Stimulated activated CD4-positive, alpha-beta T cell treated with anti-CD3 and anti-CD28 coated beads, Interleukin-2, amount 100 ng/mL, for 24 hours (primary cell): ENCODE measurements at places on chromosomes 1 and 21.

DNA sequence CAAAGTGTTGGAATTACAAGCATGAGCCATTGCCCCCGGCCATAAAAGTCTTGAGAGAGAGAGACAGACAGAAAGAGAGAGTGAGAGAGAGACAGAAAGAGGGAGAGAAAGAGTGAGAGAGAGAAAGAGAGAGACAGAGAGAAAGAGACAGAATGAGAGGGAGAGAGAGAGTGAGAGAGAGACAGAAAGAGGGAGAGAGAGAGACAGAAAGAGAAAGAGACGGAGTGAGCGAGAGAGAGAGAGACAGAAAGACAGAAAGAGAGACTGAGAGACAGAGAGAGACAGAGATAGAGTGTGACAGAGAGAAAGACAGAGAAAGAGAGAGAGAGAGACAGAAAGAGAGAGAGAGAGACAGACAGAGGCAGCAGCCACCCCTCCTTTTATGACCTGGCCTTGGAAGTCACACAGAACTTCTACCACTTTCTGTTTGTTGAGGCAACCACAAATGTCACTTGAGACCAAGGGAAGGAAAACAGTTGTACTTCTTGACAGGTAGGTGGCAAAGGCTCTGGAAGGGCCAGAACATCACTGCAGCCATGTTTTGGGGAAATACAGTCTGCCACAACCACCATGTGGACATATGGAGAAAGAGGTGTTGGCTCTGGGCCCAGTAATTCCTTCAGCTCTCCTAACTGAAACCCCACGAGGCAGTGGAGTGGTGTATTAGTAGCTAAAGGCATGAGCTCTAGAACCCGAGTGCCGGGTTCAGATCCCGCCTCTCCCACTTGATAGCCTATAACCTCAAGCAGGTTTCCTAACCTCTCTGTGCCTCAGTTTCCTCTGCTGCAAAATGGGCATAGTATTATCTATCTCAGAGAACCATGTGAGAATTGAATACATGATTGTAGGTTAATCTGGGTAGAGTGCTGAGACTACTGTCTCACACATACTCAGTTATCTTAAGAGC is 50.6 kb downstream of the TNFRSF8 start:
- DNase-seq = no peak

DNA sequence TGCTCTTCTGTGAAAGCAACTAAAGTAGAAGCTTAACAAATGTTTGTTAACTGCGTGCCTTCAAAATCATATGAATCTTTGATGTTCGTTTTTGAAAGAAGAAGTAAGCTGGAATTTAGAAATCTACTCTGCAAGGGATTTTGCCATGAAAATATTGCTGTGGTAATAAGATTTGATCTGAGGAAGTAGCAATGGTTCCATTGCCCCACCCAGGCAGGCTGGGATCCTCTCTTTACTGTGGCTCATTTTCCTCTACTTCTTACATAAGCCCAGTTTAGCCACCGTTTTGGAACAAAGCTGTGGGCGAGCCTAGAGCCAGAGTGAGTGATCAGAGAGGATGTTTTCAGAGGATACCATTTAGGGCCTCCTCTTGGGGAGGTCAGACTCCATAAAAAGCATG is 20.3 kb upstream of the PTGFRN start:
- DNase-seq = no peak

DNA sequence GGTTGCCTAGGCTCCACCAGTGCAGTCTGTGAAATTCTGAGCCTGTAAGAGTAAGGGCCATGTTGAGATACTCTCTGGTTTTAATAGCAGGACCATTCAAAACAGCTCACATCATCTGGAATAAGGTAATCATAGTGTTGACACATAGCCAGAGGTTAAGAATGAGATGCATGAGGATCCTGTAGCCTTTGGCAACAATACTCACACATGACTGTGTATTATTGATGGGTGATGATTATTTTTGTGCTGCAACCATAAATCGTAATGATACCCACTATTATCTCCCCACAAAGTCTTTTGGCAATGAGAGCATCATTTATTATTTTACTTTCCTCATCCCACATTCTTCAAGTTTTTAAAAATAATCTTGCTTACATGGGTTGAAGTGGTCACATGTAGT is 35.5 kb downstream of the KCNK2 start:
- no peak for DNase-seq

GRCh38 chr1:178752891-178753290 is 27.8 kb downstream of the RALGPS2 start:
- no peak for DNase-seq

- no peak for DNase-seq
Measured at GRCh38 chr1:180930687-180931086, 18.0 kb downstream of the KIAA1614 start.

- DNase-seq = no peak
Measured at GRCh38 chr1:115428676-115429075, 90.6 kb upstream of the NGF start.

- peak; percentile 65 for DNase-seq
Measured at GRCh38 chr1:67683766-67684525, 1.1 kb upstream of the GADD45A start.

- no peak for DNase-seq
Measured at GRCh38 chr21:39612233-39613040, at the start of gene B3GALT5. TSS of gene B3GALT5 (plus strand) at chr21:39612940. CDS start at chr21:39660560, 47,620 bp downstream.

DNA sequence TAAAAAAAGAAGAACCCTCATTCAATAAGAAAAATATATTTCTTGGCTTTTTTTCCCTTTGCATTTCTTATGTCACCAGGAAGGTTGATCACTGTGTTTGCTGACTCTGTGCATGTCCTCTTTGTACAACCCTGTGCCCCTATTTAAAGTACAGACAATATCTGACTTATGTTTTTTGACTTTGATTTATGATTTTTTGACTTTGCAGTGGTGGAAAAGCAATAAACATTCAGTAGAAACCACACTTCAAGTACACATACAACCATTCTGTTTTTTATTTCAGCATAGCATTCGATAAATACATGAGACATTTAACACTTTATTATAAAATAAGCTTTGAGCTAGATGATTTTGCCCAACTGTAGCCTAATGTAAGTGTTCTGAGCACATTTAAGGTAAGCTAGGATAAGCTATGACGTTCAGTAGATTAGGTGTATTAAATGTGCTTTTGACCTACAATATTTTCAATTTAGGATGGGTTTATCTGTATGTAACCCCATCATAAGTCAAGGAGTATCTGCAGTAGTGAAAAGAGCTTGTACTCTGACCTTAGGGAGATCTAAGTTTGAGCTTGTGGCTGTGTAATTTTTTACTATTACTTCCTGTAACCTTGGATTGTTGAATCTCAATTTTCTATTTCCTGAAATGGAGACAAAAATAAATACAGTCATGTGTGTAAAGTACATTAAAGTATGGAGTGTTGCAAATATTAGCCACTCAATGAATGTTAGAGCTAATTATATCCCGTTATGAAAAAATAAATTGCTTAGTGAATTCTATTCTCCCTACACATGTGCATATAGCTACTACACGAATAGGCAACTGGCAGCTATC is 1.2 kb downstream of the RNASEL start:
- DNase-seq = no peak

- no peak for DNase-seq
Measured at GRCh38 chr1:44300852-44301251, 54.2 kb downstream of the ERI3 start.

DNA sequence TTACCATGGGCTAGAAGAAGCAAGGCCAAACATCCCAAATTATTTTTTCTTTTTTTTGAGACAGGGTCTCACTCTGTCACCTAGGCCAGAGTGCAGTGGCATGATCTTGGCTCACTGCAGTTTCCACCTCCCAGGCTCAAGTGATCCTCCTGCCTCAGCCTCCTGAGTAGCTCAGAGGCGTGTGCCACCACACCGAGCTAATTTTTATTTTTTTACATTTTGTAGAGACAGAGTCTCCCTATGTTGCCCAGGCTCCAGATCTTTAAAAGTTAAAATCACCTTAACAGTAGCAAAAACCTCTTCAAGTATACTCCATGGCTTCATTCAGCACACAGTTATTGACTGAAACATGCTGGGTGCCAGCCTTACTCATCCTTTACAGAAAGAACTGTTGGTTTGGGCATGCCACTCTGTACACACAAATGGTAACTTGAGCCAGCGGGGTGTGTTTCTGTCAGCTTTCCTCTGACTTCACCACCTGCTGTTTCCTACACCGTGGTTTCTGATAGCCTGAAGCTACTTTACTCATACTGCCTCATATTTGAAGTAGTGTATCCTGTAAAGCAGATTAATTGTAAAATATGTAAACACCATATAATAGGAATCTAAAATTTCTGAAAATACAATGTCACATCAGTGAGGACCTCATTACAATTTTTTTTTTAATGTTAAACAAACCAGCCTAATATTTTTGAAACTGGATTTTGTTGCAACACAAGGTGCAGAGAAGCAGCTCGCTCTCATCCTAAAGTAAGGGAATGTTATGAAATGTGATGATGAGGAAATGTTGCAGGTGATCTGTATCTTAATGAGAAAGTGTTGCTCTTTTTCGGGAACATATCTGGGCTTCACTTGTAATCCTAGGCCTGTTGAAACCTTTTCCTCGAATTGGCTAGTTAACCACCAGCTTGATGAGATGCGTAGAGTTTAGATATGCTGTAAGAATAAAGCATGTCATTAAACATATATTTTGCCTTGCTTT is 113.9 kb downstream of the ATP5PO start:
- DNase-seq = no peak

- DNase-seq = no peak
Measured at GRCh38 chr1:221098471-221099405, 219.5 kb downstream of the HLX start.

- DNase-seq = no peak
Measured at GRCh38 chr1:223678841-223679240, 13.3 kb upstream of the CAPN8 start.

DNA sequence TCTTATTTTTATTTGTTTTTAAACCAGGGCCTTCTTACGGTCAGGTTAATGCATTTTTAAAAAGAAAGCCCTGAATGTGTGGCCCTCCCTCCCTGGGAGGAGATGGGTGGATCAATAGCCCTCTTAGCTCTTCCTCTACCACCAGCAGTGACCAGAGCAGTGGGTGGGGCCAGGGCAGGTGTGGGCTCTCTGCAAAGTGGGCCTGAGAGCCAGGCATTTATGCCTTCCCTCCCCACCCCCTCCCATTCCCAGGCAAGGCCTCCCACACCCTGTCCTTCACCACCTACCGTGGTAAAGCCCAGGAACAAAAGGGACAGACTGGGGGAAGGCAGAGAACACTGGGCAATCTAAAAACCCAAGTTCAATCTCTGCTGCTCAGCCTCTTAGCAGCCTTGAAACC is 63.9 kb downstream of the SSBP3 start:
- DNase-seq = no peak

GRCh38 chr1:116934586-116935207 is 25.0 kb downstream of the PTGFRN start:
- DNase-seq = no peak
